ENCODE measurements at places on chromosomes 4 and X.

DNA sequence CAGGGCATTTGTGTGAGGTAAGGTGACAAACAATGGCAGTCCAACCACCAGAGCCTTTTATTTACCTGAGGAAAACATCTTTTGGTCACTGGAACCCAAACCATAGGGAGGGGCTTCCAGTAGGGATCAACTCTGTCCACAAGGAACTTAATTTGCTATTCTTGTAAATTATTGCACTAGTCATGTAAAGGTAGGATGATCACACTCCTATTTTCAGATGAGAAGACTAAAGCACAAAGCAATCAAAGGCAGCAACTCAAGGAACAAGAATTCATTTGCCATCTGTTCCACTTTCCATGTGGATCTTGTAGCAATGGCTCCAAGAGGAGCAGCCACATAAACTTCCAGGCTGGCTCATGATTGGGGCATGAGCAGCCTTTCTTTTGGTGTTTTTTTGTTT is 35.3 kb downstream of the CD99L2 start:
- DNase-seq = no peak

- no peak for DNase-seq
Measured at GRCh38 chr4:175758050-175759024, 53.7 kb downstream of the GPM6A start.

DNA sequence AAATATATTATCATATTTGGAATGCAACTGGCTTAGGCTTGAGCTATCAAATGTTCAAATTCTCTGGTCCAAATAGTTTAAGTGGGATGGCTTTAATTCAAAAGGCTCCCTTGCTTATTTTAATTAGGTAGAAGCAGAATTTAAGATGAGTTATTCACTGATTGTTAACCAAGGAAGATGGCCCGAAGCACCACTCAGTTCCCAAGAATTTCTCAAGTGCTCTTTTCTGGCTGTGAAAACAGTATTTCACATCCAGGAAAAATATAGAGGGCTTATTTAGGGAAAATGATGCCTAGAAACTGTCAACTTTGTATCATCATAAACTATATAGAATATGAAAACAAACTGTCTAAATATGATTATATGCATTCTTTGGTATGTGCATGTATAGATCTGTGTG is 246.5 kb upstream of the SFRP2 start:
- DNase-seq = no peak

- no peak for DNase-seq
Measured at GRCh38 chr4:71300362-71300761, 38.5 kb upstream of the SLC4A4 start.

- no peak for DNase-seq
Measured at GRCh38 chr4:95835672-95836071, 4.2 kb upstream of the PDHA2 start.

DNA sequence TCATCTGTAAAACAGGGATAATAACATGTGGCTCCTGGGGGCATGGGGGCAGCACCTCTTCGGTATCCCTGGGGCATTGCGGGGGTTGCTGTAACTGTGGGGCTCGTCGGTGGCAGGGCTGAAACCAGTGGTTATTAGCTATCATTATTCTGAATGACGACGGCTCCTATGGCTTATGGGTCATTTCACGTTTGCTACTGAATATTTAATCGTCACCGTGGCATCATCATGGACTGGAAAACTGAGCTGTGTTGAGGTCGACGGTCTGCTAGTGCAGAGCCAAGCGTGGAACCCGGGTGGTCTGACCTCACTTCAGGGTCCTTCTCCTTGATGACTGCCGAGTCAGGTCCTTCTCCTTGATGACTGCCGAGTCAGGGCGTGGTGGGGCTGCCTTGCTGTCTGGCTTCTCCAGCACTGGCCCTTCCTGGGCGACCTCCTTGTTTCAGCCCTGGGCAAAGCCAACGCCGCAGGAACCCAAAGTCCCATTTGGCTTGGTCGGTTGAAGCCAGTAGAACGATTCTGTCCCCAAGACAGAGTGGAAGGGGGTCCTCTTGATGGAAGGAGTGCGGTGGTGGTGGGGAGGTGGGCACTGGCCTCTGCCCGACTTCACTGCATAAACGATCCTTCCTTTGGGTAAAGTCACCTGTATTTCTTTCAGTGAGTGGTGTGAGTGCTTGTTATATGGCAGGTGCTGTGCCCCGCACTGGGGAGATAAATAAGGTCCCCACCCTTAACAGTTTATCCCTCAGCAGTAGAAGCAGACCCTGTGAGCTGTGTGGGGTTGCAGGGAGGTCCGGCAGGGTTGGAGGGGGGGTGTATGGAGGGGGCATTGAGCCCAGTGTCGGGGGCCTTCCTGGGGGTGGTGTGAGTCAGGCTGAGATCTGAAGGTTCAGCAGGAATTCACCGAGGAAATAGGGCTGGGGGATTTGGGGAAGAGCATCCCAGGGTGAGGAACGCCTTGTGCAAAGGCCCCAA is 40.8 kb downstream of the PSAPL1 start:
- DNase-seq = no peak

DNA sequence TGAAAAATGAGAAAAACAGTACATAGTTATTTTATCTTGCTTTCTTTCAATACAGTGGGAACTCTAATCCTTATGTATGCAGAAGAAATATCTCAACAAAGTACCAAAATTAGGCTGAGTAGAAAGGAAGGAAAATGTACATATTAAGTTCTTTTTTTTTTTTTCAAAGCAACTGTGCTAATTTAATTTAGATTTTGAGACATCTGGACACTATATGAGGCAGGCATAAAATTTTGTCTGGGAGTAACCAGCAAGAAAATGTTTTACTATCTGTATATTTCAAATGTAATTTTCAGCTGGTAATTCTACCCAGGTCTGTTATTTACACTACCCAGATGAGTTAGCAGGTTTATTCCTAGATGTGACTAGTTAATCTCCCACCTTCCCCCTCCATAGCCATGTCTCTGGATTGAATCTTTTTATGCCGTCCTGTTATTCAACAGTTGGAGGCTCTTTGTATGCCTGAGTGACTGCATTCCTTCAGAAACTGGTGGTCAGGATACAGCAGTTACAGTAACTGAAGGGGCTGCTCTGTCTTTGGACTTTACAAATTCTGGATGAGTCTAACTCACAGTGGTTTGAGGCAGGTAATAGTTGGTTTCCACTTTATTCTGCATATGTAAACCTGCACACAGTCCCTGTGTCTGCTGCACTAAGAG is 633.6 kb downstream of the PCDH18 start:
- DNase-seq = no peak

GRCh38 chrX:105273326-105273725 is 52.8 kb upstream of the TEX13A start:
- DNase-seq = no peak

DNA sequence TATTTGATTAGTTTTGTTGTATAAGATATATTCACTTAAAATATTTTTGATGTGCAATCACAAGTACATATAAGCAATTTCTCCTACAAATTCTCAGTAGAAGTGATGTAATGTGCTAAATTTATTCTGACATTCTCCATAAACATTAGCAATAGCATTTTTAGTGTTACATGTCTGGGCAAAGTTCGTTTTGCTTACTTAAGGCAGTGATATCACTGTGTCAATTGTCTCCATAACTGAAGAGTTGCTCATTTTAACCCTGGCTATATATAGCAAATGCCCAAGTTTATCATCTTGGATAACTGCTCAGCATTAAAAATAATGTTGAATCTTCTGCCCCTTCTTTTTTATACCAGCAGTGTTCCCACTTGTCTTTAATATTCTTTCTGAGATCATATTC is 340.0 kb upstream of the NDST4 start:
- DNase-seq = no peak

DNA sequence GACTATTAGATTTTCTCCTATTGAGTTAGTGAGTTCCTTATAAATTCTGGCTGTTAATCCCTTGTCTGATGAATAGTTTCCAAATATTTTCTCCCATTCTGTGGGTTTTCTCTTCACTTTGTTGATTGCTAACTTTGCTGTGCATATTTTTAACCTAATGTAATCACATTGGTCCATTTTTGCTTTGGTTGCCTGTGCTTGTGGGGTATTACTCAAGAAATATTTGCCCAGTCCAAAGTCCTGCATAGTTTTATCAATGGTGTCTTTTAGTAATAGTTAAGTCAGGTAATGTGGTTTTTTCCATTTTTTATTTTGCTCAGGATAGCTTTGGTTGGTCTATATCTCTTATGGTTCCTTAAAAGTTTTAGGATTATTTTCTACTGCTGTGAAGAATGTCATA is 490.3 kb downstream of the ARAP2 start:
- no peak for DNase-seq

DNA sequence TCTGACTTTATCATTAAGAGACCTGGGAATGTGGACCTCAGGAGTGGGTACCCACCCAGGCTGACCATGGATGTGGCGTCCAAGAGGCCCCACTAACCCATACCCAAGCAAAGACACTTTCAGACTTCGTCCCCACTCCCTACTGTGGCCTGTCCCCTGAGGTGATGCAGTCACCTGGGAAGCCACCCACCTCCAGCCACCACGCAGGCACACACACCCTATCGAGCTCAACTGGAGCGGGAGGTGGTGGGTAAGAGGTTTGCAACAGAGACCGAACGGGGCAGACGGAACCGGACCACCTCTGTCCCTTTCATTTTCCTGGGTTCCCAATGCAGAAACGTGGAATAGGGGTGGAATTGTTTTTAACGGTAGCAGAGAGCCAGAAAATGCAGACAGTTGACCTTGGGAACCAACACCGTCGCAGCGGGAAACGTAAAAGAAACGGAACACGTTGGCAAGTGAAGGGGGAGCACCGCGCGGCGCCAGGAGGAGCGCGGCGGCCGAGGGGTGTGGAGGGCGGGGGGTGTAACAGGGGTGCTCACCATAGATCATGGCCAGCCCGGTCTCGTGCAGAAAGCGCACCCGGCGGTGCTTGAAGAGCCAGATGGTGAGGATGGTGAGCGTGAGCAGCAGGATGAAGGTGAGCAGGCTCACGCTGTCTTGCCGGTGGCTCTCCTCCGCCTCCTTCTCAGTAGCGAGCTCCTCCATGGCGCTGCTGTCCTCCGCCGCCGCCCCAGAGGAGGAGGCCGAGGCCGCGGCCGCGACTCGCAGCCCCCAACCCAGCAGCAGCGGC is 559 bp downstream of the SLC9A7 start:
- DNase-seq = no peak

DNA sequence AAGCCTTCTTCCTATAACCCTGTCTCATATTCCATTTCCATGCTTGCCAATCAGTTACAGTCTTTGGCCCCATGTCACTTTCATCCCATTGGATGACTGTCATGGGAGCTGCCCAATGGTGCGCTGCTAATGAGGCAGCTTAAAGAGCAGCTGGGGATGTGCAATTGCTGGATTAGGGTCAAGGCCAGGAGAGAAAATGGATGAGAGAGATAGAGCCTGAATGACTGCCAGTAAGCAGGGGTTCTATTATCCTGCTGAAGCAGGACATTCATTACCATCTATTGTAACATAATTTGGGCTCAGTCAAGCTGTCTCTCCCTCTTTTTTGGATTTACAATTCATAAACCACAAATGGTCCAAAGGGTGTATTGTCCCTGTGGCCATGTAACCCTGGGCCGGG is 909.0 kb downstream of the CENPC start:
- no peak for DNase-seq

GRCh38 chrX:101117701-101118100 is 19.7 kb downstream of the CENPI start:
- DNase-seq = no peak

GRCh38 chrX:65894133-65894532 is 145.7 kb downstream of the VSIG4 start:
- no peak for DNase-seq

DNA sequence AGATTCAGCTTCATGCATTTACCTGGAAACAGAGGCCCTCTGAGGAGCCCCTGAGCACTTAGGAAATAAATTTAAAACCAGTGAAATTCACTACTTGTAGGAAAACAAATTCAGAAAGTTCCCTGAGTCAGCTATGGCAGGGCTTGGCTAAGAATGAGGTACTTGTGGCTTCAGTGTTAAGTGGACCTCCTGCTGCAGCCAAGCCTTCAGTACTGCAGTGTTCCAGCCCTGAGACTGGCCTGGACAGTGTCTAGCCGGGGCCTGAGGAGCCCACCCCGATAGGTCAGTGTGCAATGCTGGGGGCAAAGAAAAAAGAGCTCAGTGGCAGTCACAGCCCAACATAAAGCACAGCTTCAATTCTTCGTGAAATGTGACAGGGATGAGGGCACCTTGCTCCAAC is 41.9 kb downstream of the F11 start:
- DNase-seq = no peak

DNA sequence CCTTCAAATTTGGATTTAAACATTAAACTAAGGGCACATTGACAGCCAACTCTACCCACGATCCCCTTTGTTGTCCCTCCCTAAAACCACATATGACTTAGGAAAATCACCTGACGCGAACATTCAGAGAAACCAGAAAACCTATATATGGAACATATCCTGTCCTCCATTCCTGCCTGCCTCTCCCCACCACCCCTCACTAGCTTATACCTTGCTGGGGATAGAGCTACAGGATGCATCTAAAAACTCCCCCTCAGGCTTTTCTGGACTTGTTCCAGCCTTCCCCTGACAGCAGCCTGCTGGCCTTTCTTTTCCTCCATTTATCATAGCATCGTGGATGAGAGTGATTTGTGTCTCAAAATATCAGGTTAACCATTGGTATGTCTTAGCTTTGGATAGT is 8.8 kb downstream of the STK26 start:
- no peak for DNase-seq

- DNase-seq = no peak
Measured at GRCh38 chr4:3070709-3071500, 3.4 kb downstream of the HTT-AS start.

GRCh38 chrX:87679849-87680248 is 162.2 kb downstream of the KLHL4 start:
- no peak for DNase-seq

- no peak for DNase-seq
Measured at GRCh38 chrX:50103866-50104566, 96.8 kb downstream of the AKAP4 start.

DNA sequence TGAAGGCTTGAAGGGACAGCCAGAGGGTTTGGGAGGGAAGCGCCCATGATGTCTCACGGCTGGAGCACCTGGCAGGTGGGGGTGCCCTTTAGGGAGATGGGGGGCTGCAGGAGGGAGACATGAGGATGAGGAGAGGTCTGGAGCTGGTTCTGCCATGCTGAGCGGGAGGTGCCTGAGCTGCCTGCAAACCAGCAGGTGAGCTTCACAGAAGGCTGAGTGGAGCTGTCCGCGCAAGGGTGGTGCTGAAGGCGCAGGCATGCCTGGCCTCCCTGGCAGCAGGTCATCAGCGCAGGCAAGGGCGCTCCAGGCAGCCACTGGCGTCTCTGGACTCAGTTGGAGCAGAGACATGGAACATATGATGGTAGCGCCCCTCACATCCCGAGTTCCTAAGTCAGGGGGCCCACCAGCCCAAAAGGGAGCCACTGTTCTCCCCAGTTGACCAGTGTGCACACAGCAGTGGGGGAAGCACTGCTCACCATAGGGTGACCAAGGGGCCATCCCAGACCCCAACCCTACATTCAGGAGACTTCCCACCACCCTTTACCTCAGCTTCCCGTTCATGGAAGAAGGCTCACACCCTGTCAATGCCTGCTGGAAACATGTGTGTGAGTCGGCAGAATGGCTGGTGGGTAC is 25.8 kb downstream of the ADRA2C start:
- DNase-seq = no peak
